Activated T-helper 1 cell treated with anti-CD3 and anti-CD28 coated beads, Interleukin-2, amount 50 U/mL, for 16 hours (primary cell): ENCODE measurements at places on chromosomes 1 and 21.

DNA sequence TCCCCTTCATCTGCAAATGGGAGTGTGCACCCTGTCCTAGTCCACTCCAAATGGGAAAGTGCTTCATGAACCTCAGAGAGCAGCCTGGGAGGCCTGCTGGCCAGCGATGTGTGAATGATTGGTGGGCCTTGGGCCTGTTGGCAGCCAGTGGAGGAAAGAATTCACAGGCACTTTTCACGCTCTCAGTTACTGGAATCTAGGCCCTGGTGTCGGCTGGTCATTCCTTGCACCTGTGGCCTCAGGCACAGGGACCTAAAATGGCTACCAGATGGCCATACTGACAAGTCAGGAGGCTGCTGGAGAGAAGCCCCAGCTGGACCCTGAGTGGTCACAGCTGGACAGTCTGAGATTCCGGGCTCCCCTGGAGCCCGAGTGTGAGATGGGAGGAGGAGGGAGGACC is 18.4 kb upstream of the EDN2 start:
- DNase-seq: no peak

DNA sequence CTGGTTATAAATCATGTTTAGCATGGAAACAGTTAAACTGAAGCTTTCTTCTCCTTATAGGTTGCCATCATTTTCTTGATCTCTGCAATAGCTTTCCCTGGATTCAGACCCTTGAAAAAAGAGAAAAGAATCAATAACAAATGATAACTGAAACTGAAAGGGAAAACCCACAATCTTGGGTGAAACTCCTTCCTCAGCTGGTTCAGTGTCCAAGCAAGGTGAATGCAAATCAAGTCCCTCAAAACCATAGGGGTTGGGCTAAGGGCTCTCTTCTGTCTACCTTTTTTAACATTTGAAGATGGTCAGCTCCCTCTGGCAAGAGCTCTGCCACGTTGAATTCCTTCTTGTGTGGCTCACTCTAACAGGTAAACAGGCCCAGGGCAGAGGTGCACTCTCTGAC is 7.1 kb upstream of the ATP13A2 start:
- no peak for DNase-seq

- no peak for DNase-seq
Observed at GRCh38 chr1:13764588-13765332, 64.8 kb downstream of the PRDM2 start.

DNA sequence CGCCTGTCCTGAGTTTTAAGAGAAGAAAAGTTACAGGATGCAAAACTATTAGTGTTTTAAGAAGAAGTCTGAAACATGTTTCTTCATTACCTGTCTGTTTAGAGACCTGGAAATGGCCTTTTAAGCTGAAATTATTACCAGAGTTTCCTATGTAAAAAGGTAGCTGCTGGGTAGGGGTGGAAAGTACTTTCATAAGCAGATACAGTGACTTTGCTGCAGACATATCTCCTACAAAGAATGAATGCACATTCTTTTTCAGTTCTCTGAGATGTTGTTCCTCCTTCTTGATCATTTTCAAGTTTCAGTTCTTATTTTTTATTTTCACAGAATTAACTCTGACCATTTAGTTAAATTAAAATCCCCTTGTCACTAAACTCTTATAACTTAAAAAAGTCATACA is 1329.6 kb downstream of the KCNT2 start:
- no peak for DNase-seq

- no peak for DNase-seq
Observed at GRCh38 chr1:22258698-22259097, 115.8 kb upstream of the WNT4 start.

- no peak for DNase-seq
Observed at GRCh38 chr1:243731974-243732625, 117.9 kb downstream of the AKT3 start.

DNA sequence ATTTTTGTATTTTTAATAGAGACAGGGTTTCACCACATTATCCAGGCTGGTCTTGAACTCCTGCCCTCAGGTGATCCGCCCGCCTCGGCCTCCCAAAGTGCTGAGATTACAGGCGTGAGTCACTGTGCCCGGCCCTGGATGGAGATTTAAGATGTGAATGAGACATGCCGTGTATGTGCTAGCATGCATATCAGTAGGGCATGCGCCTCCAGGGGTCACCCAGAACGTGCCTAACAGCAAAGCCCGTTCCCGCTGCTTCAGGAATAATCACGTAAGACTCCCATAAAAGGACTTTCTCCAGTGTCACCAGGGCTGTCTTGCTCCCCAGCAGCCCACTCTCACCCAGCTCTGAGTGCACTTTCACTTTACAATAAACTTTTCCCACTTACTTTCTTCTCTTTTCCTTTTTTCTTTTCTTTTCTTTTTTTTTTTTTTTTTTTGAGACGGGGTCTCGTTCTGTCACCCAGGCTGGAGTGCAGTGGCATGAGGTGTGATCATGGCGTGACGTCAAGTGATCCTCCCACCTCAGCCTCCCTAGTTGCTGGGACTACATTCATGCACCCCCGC is 46.9 kb upstream of the DISP3 start:
- no peak for DNase-seq

GRCh38 chr1:226972931-226973330 is 32.8 kb downstream of the COQ8A start:
- no peak for DNase-seq

- DNase-seq: no peak
Observed at GRCh38 chr1:208312706-208313105, 68.5 kb upstream of the PLXNA2 start.

GRCh38 chr1:27357281-27358037 is 9.3 kb downstream of the MAP3K6 start:
- DNase-seq: peak; percentile 74

GRCh38 chr1:94855307-94855700 is 35.1 kb downstream of the SLC44A3 start:
- DNase-seq: no peak

- no peak for DNase-seq
Observed at GRCh38 chr1:28927648-28928313, 13.4 kb downstream of the EPB41 start.

DNA sequence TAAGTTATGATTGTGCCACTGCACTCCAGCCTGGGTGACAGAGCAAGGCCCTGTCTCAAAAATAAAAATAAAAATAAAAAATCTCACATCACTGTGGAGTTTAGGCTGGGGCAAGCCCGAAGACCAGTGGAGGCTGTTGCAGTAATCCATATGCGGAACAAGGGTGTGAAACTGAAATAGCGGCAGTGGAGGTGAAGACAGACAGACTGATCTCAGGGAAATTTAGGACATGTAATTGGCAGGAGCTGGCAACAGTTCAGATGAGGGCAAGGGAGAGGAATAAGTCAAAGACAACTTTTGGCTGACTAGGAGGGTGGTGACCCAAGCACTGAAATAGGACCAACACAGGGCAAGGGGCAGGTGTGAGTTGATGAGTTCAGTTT is 8.4 kb downstream of the ARMH1 start:
- no peak for DNase-seq

GRCh38 chr1:3511856-3512255 is 57.4 kb downstream of the ARHGEF16 start:
- no peak for DNase-seq

DNA sequence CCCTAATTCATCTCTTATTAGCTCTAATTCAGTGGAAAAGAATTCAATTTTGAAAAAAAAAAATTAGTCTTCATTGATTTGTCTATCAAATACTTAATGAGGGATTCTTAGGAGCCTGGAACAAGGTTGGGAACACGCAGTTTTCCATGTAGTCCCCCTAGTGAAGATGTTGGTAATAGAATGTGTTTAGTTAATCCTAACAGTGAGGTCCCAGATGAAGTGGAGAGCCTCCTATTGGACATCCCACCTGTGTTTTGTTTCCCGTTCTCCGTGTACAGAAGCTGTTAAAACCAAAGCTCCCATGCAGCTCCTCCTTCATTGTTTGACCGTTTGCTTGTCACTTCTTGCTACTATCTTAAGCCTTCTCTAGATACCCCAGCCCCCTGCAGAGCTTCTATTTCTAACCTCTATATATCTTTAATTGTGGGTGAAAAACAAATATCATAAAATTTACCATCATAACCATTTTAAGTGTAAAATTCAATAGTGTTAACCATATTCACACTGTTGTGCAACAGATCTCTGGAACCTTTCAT is 67.5 kb downstream of the PCNX2 start:
- no peak for DNase-seq

- DNase-seq: no peak
Observed at GRCh38 chr1:203512848-203513584, 19.1 kb downstream of the OPTC start.

DNA sequence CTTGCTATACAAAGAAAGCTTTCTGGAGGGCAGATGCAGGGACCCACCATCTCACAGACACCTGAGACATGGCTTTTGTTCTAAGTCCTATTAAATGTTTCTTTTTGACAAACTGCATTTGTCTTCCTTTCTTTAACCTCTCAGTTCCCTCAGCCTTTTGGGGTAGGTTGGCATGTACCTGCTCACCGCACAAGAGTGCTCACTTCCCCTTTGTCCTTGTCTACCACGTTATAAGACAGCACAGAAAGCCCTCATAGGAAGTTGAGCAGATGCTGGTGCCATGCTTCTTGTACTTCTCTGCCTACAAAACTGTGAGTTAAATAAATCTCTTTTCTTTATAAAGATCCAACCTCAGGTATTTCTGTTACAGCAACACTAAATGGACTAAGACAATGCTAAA is 31.9 kb upstream of the RGS21 start:
- no peak for DNase-seq

DNA sequence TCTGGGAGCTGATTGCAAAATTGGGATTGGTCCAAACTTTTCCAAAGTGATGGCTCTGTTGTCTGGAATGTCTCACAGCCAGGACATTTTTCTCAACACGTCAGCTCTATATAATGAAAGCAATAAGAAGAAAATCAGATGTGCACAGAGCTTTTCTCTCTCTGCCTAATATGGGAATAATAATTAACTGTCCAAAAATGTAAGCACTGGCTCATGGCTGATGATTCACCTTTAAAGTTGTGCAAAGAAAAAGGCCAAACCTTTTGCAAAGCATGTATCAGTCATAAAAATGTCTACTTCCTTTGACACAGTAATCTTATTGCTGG is 30.4 kb downstream of the ZNF281 start:
- no peak for DNase-seq

GRCh38 chr1:70360321-70360720 is 5.8 kb upstream of the ANKRD13C start:
- no peak for DNase-seq

GRCh38 chr1:59971464-59971911 is 44.9 kb upstream of the CYP2J2 start:
- DNase-seq: no peak

GRCh38 chr1:213884942-213885341 is 102.8 kb upstream of the PROX1 start:
- DNase-seq: no peak

DNA sequence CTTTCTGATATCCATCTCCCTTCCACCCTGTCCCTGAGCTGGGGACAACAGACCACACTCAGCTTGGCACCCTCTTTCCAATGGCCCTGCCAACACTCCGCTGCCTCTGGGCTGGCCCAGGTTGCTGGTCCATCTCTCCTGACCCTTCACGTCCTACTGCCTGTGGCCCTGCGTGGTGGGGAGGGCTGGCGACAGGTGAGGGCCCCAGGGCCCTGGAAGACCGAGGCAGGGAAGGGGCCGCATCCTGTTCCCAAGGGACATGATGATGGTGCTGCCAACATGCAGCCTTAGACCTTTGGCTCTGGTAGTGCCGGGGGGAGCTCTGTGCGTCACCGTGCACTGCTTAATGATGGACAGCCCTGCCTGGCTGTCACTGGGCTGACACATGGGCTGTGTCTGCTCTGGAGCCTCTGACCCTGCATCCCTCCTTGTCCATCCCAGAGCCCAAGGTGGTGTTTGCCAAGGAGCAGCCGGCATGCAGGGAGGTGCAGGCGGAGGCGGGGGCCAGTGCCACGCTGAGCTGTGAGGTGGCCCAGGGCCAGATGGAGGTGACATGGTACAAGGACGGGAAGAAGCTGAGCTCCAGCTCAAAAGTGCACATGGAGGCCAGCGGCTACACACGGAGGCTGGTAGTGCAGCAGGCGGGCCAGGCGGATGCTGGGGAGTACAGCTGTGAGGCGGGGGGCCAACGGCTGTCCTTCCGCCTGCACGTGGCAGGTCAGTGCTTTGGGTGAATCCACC is 65.2 kb downstream of the OBSCN start:
- no peak for DNase-seq

DNA sequence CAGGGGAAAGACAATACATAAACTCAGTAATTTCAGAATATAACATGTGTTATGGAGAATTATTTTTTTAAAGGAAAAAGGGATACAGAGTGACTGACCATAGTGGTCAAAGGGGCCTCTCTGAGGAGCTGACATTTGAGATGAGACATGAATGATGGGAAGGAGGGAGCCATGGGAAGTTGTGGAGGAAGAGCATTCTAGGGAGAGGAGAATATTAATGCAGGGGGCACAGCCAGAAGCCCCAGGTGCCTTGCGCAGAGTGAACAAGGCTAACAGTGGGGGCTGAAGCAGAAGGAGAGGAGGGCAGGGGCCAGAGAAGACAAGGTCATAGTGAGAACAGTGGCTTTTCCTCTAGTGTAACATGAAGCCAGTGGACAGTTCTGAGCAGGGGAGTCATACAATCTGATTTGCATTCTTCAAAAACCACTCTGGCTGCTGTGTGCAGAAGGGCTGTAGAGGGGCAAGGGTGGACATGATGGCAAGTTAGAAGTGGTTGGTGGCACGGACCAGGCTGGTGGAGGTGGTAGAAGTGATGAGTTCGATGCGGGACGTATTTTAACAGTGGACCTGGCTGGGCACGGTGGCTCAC is 28.2 kb upstream of the IFNLR1 start:
- no peak for DNase-seq

- DNase-seq: no peak
Observed at GRCh38 chr1:89719502-89720306, 86.8 kb downstream of the LRRC8C start.

DNA sequence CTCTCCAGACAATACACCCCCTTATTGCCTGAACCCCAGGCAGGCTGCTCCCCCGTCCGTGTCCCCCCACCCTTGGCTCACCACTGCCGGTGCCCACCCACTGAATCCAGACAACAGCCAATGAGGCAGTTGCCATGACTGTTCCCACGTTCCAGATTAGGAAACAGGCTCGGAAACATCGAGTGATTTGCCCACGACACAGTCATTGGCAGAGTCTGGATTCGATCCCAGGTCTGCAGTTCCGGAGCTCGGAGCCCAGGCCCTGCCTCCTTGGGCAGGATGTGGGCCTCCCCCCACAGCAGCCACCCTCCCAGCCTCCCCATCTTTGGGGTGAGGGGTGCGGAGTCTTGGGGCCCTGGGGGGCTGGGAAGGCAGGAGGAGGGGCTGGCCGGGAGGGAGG is 20.3 kb upstream of the CLSTN1 start:
- no peak for DNase-seq

GRCh38 chr1:224252479-224252878 is 69.4 kb downstream of the DEGS1 start:
- no peak for DNase-seq

DNA sequence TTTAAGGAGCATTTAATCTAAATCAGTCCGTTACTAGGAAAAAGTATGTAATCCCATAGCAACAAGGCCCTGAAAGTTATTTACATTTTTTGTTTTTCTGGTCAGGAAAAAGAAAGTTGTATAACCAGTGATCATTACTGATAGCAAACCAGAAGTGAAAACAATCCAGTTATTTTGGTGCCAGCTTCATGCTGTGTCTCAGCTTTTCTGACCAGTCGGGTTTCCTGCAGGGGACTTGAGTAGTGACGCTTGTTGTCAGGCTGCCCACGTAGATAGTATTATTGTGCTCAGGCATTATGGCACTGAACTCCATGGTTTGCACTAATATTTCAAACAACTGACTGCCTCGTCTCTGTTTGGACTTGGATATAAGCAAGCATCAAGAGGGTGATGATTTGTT is 55.2 kb downstream of the SASS6 start:
- DNase-seq: no peak
